ENCODE measurements at places on chromosomes 6 and 20.
A peak's percentile ranks its signal among the peaks of the same experiment; 100 is the strongest.

DNA sequence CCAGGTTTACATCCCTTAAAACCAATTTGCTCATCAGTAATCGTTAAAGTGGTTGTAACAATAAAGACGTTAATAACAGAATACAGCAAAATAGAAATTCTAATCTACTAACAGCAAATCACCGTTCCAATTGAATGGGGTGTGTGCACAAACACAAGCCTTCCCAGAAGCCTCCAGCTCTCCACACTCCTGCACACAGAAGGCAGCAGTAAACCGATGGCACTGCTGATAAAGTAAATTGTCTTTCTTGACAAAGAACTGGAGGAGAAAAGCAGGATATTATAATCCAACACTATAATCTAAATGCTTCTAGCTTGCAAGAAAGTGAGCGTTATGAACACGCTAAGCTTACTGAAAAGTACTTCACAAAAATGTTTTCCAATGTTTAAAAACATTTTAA lies 7.0 kb downstream of the ZNF217 start:
- peaks cover 70% of the 10 kb centered on the region for H3K4me1 ChIP-seq
- no peaks in the 10 kb centered on the region for H3K27me3 ChIP-seq
- peak overlapping the region; percentile 92 for H3K27ac ChIP-seq
- H3K36me3 ChIP-seq = peaks cover 15% of the 10 kb centered on the region
- 0 out of 2 replicates have a peak overlapping the region, but pooled peaks have one; percentile 24 for H3K4me3 ChIP-seq
- DNase-seq = no peak

- H3K27ac ChIP-seq = no peak overlapping the region
- H3K36me3 ChIP-seq = no peaks in the 10 kb centered on the region
- H3K27me3 ChIP-seq = no peaks in the 10 kb centered on the region
- no peak overlapping the region for H3K4me3 ChIP-seq
Measured at GRCh38 chr6:134097114-134097707, 44.8 kb upstream of the SLC2A12 start.

GRCh38 chr6:83292900-83293843 lies 100.0 kb downstream of the RWDD2A start:
- H3K4me1 ChIP-seq = no peaks in the 10 kb centered on the region
- DNase-seq = no peak
- H3K4me3 ChIP-seq = no peak overlapping the region
- H3K27me3 ChIP-seq = no peaks in the 10 kb centered on the region

GRCh38 chr6:144510859-144511258 lies 225.7 kb downstream of the UTRN start:
- H3K4me1 ChIP-seq = no peaks in the 10 kb centered on the region
- no peaks in the 10 kb centered on the region for H3K27me3 ChIP-seq
- no peak for DNase-seq

DNA sequence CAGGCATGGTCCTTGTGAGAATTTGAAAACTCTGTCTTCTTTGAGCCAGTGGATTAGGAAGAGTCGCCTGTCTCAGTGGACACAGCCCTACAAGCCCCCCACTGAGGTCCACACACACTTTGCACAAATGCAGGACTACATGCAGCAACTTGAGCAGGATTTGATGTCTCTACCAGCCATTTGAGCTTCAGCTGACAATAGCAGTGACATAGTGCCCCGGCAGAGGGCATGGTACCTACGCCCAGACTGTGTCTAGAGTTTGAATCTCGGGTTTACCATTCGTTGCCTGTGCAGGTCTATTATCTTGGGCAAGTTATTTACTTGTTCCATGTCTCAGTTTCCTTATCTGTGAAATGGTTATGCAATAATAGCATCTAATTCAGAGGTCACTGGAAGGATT lies 580.1 kb downstream of the TFAP2B start:
- H3K4me1 ChIP-seq = peaks cover 2% of the 10 kb centered on the region
- no peak overlapping the region for H3K4me3 ChIP-seq
- H3K27me3 ChIP-seq = no peaks in the 10 kb centered on the region
- no peak overlapping the region for H3K27ac ChIP-seq
- DNase-seq = no peak
- no peaks in the 10 kb centered on the region for H3K36me3 ChIP-seq

GRCh38 chr6:15897063-15897876 lies 231.6 kb upstream of the MYLIP start:
- peaks cover 38% of the 10 kb centered on the region for H3K4me1 ChIP-seq
- DNase-seq = peak; percentile 23
- H3K4me3 ChIP-seq = no peak overlapping the region

DNA sequence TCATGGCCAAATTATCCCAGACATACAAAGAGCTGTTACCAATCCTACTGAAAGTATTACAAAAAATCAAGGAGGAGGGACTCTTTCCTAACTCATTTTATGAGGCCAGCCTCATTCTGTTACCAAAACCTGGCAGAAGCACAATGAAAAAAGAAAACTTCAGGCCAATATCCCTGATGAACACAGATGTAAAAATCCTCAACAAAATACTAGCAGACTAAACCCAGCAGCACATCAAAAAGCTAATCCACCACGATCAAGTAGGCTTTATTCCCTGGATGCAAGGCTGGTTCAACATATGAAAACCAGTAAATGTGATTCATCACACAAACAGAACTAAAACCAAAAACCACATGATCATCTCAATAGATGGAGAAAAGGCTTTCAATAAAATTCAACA lies 109.2 kb downstream of the C6orf118 start:
- no peak overlapping the region for H3K4me3 ChIP-seq
- no peaks in the 10 kb centered on the region for H3K4me1 ChIP-seq
- no peak overlapping the region for H3K27ac ChIP-seq
- no peaks in the 10 kb centered on the region for H3K27me3 ChIP-seq
- no peaks in the 10 kb centered on the region for H3K36me3 ChIP-seq

DNA sequence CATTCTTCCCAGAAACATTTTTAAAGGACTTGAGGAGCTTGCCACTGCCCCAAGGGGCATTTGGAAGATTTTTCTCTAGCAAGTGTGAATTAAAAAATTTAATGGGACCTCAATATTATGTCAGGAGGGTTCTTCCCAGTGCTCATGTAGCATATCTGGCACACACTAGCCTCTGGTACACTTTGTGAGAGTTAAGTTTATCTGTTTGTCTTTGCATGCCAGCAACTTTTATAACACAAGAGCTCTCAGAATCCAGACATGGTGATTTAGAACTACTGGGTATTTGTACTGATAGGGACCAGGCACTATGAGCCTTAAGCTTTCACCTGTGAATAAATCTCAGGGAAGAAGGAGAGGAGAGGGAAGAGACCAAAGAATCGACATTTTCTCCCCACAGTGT lies 12.9 kb downstream of the SPINT3 start:
- no peaks in the 10 kb centered on the region for H3K4me1 ChIP-seq
- H3K27ac ChIP-seq = no peak overlapping the region
- H3K27me3 ChIP-seq = no peaks in the 10 kb centered on the region
- no peaks in the 10 kb centered on the region for H3K36me3 ChIP-seq
- no peak for DNase-seq
- H3K4me3 ChIP-seq = no peak overlapping the region

- no peak for DNase-seq
- no peak overlapping the region for H3K27ac ChIP-seq
- no peaks in the 10 kb centered on the region for H3K36me3 ChIP-seq
Measured at GRCh38 chr20:7989379-7989778, 30.2 kb downstream of the TMX4 start.

DNA sequence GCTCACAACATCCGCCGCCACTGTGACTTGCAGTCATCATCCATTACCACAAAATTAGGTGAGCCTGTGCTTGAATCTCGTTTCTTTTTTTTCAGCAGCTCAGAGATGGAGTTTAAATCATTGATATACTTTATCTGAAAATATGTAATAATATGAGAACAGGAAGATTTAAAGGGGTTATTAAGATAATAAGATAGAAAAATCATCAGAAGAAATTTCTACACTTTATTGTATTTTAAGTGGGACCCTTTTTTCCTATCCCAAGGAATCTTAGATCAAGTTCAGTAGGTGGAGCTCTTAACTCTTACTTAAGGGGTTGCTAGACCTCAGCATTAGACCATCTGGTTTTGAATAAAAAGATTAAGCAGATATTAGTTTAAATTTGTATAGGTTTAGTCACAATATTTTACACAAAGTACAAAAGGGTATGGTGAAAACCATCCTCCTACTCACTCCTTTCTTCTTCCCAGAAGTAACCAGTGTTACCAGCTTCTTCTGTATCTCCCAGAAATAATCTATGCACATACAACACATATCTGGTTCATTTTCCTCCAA lies 9.4 kb upstream of the NCOA7 start:
- H3K36me3 ChIP-seq = no peaks in the 10 kb centered on the region
- H3K27me3 ChIP-seq = no peaks in the 10 kb centered on the region
- peak overlapping the region; percentile 65 for H3K27ac ChIP-seq
- H3K4me1 ChIP-seq = no peaks in the 10 kb centered on the region
- H3K4me3 ChIP-seq = peak overlapping the region; percentile 67

Measured in GM23338 (cell line).